ENCODE measurements at places on chromosomes 3 and 15.

- no peak for DNase-seq
Measured at GRCh38 chr3:142913432-142913831, 24.5 kb upstream of the PCOLCE2 start.

DNA sequence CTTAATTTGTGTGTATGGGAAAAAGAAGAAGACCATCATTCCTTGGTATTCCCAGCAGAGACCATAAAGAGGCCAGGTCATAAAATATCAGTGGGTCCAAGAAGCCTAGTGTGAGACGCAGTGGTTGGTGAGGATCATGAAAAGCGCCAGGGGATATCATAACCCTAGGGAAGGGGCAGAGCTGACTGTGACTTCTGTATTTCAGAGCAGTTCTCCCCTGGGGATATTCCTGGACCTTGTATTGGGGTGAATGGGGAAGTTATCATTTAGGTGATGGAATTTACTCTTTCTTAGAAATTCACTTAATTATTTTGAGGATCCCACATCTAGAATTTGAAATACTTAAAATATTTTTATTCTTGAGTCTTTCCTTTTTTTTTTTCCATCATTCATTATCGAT is 34.9 kb upstream of the UMPS start:
- DNase-seq, result no peak

DNA sequence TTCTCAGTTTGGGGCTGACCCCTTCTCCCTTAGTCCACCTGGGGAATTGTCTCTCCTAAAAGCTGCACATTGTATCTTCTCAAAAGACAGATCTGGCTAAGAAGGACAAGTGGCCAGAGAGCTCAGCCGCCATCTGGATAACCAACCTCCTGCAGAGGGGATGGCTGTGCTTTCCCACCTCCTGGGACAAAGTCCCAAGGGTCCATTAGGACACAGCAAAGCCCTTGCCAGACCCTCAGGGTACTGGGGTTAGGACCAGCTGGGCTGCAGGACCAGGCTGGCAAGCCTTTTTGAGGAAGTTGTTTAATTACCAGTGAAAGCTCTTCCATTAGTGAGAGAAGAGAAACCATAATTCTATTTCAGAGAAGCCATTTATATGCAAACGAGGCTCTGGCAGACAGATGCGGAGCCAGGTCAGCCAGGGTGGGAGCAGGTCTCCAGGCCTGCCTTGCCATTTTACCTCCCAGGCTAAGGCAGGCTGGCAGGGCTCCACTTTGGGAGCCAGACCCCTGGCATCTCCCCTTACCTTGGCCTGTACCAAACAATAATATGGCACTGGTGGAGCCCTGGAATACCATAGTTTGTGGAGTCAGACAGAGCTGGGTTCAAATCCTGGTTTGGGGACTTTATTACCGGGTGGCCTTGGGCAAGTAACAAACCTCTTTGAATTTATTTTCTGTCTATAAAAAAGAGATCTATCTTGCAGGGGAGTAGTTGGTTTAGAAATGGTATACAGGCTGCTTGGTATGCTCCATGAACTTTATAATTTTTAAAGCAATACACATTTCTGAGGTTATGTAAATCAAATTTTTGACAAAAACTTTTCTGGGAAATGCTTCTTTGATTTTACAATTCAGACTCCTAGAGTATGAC is 17.9 kb downstream of the SHF start:
- no peak for DNase-seq

GRCh38 chr15:72086010-72086697 is 31.8 kb downstream of the MYO9A start:
- no peak for DNase-seq

- no peak for DNase-seq
Measured at GRCh38 chr3:181727341-181728032, 15.8 kb downstream of the SOX2 start.

GRCh38 chr3:68256635-68257223 is 602.3 kb upstream of the SUCLG2 start:
- DNase-seq, result no peak

- DNase-seq, result no peak
Measured at GRCh38 chr15:48049736-48050135, 71.1 kb upstream of the SLC24A5 start.

All from effector CD8-positive, alpha-beta T cell (primary cell).